Aorta (tissue), 5 donors: ENCODE measurements at places on chromosomes 1 and 21. TPM values are rescaled to one million over a fixed set of nuclear protein-coding genes. Genes with fewer than 3 reads are reported as not detected.

DNA sequence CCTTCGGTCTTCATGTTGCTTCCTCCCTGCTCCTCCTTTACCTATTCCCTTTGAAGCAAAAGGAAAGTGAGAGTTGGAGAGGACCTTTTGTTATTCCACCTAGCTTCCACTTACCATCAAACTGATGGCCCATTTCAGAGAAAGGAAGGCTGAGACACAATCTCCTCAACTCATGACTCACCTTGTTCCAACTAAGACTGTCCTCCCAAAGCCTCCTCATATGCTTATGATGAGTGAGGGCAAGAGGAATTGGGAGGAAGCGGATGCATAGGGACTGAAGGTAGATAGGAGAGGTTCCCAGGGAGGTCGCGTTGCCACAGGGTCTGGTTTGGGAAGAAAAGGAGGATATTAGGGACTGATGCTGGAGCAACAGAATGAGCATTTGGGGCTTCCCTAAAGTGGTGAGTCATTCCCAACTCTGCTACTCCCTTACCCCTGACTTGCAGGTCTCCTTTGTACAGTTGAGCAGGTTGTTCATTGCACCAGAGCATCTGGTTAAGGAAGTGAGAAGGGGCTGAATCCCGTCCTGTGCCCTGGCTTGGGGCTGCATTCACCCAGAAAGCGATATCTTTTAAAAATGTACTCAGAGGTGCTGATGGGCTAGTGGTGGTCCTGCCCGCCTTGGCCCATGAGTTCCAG, 35.0 kb downstream of the LGR6 start:
- DNase-seq, result no peak

GRCh38 chr21:44408226-44408625, 47.1 kb upstream of the LRRC3 start:
- no peak for DNase-seq

GRCh38 chr1:225950905-225951497, 10.0 kb upstream of the LEFTY2 start:
- no peak for DNase-seq

DNA sequence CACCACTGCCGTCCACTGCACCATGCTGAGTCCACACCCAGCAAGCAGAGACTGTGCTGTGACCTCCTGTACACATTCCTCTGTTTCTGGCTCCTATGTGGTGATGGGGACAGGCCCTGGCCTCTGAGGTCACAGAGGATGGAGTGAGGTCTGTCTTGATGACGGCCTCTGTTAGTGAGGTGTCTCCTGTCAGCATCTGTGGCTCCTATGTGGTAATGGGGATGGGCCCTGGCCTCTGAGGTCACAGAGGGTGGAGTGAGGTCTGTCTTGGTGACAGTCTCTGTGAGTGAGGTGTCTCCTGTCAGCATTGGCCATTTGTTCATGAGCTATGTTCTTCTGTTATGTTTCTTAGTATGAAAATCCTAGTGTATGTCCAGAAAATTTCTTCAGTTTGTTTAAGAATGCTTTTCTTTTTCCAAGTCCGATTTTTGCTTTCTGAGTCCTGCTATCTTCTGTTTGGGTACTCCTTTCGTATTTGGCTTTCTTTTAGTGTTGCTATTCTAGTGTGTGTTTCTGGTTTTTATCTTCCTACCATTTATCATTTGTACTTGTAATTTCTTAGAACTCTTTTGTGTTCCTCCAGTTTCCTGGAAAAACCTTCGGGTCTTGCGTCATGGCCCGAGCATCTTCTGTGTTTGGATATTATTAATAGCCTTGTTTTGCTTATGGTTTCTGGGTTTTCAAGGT, 13.4 kb downstream of the SNAP47 start:
- no peak for DNase-seq

GRCh38 chr1:46401964-46402626, 8.0 kb downstream of the FAAH start:
- no peak for DNase-seq

- DNase-seq, result no peak
These were observed 110.7 kb downstream of the ETS2 start for GRCh38 chr21:38916214-38916964.

DNA sequence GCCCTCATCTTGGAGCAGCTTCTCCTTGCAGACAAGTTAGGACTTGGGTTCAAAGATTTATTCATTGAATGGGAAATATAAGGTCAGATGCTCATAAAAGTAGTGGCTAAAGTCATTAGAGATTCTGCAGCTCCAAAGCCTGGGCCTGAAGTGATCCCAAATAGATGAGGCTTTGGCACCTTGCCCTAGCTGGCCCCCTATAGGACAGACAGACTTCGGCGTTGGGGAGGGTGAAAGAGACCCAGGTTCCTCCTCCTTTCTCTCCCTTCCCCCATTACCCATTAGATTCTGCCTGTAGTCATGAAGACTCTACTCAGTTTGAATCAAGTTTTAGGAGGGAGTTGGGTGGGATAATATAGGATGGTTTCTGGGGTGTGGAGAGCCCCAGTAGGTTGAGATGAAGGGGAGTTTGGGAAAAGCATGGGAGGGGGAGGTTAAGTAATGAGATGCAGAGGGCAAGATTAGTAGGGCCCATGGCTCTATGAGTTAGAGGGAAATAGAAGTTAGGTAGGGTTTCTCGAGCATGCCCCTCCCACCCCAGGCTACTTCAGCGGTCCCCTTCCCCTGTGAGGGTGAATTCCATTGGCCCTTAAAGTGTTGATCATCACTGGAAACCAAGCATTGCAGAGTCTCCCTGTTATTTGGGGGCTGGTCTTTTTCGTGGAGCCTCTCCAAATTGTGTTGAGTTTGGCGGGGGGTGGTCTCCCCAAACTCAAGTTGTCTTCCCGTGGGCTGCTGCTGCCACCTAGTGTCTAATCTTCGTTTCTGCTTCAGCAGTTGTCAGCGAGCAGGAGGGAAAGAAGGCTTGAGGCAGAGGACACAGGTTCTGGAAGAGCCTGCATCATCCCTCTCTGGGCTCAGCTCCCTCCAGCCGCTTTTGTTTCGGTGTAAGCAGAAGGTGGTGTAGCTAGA, 2.1 kb upstream of the AHDC1 start:
- no peak for DNase-seq

DNA sequence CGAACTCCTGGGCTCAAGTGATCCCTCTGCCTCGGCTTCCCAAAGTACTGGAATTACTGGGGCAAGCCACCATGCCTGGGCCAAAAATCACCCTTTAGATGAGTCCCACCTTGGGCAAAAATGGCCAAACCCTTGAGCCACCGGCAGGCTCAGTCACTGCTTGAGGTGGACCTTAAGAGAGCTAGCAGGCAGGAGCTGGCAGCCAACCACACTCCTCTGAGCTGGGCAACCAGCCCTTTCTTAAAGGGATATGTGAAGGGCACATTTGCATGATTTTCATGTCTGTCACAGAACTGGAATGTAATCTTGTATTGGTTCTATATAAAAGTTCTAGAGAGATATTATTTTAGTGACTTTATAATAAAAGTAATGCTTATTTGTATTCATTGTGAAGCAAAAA, 316.5 kb downstream of the PBX1 start:
- no peak for DNase-seq

DNA sequence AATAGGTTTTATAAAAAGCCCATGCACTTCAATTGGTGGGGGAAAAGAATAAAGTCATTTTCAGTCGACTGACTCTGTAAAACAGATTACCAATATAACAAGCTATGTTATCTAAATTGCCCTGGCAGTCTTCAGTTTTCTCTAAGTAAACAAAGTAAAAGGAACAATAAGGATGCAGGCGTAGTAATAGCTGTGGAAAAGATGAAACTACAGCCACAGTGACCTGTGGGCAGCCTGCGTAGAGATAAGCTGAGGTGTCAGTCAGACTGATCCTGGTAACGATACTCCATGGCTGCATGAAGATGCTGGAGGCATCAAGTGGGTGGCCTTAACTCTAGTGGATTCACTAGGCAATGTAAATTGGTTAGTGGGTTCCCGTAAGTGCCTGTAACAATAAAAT, 29.3 kb downstream of the CLCC1 start:
- no peak for DNase-seq

GRCh38 chr21:44456214-44456914, 1.1 kb downstream of the LRRC3 start:
- DNase-seq, result peak; percentile 75

DNA sequence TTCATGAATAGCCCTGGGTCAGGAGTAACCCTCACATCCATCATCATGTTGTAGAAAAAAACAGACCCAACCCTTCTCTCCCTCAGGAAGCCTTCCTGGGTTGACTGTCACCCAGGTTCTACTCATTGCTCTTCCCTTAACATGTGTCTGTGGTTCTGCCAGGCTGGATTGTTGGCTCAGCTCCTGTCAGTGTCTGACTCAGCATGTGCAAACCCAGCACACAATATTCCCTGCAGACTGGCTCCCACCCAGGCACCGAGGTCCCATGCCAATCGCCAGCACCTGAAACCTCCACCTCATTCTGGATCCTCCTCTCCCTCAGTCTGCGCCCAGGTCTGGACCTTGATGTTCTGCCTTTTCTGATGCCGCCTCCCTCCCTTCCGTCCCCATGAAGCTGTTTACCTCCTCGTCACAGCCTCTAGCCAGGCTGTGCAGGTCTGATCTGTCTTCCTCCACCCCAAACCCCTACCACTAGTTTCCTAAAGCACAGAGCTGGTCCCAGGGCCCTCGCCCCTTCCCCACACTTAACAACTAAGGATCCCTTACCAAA, 4.3 kb upstream of the S100A8 start:
- peak; percentile 52 for DNase-seq

DNA sequence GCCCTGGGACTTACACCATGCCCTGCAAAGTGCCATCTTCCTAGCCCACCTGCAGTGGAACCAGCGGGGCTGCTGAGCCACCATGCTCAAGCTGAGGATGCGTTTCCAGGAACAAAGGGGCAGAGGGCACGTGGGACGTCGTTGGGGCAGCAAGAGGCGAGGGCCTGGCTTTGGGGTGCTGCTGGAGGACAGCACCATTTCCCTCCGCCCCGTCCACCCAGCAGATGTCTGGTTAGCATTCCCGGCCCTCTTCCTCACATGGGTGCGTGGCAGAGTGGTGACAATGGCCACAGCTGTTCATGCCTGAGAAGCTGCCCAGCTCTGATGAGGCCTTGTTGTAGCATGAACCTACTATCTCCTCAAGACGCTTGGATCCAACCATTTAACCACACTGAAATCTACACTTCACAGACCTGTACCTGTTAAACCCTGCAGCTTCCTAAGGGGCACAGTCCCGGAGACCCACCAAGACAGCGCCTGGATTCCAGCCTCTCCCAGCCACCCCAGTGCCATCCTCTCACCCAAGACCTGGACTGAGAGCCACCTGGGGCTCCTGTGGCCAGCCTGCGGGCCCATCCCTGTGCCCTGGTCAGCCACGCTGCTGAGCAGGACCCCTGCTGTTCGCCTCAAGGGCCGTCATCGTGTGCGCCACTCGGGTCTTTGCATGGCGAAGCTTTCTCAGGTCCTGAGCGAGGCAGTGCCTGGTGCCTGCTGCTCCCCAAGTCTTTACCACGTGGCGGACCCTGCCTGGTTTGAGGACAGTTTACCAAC, 33.2 kb downstream of the SLC45A1 start:
- peak; percentile 71 for DNase-seq

C1orf94 gene
- polyA plus RNA-seq, result not detected

OLFML3 gene
- 17.3 TPM for polyA plus RNA-seq

SPATA46 gene
- not detected for polyA plus RNA-seq

CFAP141 gene
- not detected for polyA plus RNA-seq

HTR6 gene
- not detected for polyA plus RNA-seq

ADORA1 gene
- polyA plus RNA-seq, result not detected

PGLYRP4 gene
- not detected for polyA plus RNA-seq

OR2L5 gene
- polyA plus RNA-seq, result not detected

FCRLB gene
- polyA plus RNA-seq, result 0.36 TPM

OXCT2 gene
- polyA plus RNA-seq, result not detected

NUF2 gene
- 2.4 TPM for polyA plus RNA-seq

F5 gene
- 3.5 TPM for polyA plus RNA-seq

PLA2G4A gene
- polyA plus RNA-seq, result 8.5 TPM
